ENCODE measurements at places on chromosomes 1 and 21.

DNA sequence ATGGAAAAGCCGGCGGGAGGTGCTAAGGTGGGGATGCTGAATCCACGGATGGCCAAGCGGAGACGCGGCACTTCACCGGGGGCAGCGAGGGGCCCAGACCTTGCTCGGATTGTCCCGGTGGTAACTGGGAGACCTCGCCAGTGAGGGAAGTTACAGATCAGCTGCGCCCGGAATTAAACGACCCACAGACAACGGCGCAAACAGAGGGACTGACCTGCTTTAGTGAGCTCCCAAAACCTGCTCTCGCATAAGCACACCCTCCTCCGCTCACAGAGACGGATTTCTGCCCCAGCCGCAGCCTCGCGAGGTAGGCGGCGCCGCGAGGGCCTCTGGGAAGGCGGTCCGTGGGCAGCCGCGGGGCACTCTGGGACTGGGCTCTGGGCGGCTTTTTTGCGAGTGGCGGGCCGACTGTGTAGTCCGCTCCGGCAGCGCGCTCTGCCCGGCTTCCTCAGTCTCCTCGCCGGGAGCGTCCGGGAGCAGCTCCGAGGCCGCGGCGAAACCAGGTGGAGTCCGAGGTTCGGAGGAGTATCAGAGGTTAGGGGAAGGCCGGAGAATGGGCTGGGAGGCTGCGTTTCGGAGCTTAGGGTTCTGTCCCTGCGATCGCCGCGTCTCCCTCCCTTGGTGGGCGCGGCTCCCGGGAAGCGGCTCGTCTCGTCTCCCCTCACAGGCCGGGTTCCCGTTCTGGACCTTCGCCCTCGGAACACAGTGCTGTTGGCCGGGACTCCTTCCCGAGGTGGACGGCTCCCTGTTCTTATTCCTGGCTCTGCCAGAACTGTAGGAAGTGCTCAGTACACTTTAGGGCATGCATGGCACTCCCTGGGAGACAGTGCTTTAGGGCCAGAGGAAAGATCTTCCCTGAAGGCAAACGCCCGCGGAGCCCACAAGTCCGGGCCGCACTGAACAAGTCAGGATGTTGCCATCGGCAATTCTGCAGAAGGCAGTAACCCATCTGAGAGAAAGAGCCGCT is at the start of gene EXO5:
EXO5 (plus strand) TSS at position 393 of the 967 bp plus-strand sequence. CDS start 5,778 bp downstream, outside the sequence.
- DNase-seq: peak; percentile 58

DNA sequence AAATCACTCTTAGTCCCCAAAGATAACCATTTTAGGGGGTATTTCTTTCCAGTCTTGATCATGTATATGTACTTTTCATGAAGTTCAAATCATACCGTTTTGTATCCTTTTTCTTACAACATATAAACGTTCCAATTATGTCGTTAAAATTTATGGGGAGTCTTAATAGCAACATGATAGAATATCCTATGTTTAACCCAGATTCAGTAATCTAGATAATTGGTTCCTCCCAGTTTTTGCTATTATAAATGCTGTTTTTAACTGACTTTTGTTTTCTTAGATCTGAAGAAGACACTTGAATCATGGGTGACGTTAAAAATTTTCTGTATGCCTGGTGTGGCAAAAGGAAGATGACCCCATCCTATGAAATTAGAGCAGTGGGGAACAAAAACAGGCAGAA is 3.1 kb downstream of the DHX9 start:
- no peak for DNase-seq

GRCh38 chr1:32334274-32334861 is 1.7 kb downstream of the MARCKSL1 start:
- DNase-seq: no peak

- no peak for DNase-seq
These were observed 144.4 kb upstream of the DUSP10 start for GRCh38 chr1:221886311-221886710.

DNA sequence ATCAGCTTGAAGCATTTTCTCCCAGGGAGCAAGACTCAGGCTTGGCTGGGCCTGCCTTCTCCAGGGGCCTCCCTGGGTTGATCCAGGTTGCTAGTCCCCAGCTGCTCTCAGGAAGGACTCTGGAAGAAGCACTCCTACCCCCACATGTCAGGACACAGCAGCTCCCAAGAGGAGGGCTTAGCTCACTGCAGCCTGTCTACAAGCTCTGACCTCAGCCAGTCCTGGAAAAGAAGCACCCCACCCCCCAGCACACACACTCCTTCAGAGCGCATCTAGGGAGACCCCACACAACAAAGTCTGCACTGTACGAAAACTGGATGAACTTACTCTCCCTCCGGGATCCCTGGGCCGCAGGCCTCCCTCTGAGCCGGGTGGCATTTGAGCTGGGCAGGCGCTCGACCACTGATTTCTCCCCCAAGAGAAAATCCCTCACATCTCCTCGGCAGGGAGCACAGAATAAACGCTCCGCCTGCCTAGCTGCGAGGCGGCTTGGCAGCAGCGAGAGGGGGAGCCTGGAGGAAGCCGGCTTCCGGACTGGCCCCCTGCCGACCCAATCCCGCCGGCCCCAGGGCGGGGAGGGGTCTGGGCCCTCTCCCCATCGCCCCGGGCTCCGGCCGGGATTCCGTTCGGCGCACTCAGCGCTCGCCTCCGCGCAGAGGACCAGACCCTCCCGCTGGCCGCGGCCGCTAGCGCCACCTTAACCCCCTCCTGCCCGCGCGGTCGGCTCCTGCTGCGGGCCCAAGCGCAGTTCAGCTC is at the start of gene KCNA2:
KCNA2 (minus strand) TSS at position 458 of the 756 bp plus-strand sequence. CDS start 1,576 bp downstream, outside the sequence.
- no peak for DNase-seq

Measured in T follicular helper cell (primary cell).